ENCODE measurements at places on chromosomes 3 and 15.

DNA sequence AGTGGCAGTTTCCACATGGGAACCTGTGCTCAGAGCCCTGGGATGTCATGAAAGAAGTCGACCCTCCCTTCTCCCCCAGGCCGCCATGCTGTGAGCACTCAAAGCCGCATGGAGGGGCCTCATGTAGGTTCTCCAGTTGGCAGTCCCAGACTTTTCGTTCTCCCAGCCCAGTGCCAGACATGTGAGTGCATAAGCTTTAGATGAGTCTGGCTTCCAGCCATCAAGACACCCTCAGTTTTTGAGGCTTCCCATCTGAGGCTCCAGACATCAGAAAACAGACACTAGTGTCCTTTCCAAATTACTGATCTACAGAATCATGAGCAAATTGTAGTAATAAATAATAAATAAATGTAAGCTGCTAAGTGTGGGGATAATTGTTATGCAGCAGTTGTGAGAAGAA lies 136.5 kb upstream of the AGBL1 start:
- no peak for DNase-seq

GRCh38 chr15:59371458-59372351 lies 966 bp downstream of the MYO1E start:
- peak; percentile 53 for DNase-seq

DNA sequence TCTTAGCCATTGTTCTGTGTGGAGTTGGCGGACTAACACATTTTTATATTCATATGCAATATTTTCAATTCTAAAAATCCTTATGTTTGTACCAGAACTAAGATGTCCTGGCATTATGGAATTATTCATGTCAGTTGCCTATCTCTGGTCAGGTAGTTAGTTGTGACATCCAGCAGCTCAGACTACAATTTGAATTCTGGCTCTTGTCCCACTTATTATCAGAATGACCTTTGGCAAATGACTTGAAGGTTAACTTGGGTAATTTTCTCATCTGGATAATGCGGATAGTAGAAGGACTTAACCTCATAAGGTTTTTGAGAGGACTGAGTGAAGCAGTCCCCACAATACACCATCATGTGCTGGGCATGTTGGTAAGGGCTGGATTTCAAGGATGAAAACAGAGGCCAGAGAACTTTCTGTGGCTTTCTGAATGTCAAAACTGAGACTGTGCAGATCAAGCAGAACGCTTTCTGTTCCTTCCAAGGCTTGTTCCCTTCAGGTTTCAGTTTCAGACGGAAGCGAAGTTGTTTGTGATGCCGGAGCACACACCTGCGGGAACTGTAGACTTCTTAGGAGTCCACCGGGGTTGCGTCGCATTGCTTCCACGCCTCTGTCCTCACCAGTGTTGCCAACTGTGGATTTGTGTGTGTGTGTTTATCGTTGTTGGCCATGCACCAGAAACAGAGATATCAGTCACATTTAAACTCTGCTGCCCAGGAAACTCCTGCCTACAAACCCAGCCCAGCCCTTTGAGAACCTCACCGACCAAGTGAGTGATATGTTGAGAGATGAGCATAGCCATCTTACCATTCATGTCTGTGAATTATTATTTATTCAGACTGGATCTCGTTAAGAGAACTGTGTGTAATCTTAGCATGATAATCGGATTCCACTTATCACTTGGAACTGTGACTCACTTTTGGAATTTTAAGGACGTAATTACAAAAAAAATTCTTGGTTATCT lies 76.0 kb downstream of the PTPRG start:
- DNase-seq = peak; percentile 83

DNA sequence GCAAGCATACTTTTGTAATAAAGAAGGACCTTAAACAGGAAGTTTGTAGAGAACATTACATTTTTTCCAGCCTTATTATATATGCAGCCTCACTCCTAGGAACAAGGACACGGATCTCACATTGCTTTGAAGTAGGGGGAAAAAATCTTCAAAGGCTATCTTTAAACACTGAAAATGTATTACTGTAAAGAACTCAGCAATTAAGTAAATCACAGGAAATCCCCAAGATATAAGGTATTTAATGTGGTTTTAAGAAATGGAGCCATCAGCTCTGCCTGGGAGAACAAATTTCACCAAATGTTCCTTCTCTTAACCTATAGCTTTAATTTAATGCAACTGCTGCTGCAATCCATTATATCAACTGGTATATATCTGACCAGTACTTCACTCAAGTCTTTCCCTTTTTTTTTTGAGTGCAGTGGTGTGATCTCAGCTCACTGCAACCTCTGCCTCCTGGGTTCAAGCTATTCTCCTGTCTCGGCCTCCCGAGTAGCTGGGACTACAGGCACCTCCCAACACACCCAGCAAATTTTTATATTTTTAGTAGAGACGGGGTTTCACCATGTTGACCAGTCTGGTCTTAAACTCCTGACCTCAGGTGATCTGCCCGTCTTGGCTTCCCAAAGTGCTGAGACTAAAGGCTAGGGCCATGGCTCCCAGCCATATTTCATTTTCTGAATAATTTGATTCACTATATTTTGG lies 2.8 kb downstream of the BTLA start:
- no peak for DNase-seq

GRCh38 chr3:56923526-56924224 lies 121.9 kb upstream of the ARHGEF3 start:
- DNase-seq = no peak

DNA sequence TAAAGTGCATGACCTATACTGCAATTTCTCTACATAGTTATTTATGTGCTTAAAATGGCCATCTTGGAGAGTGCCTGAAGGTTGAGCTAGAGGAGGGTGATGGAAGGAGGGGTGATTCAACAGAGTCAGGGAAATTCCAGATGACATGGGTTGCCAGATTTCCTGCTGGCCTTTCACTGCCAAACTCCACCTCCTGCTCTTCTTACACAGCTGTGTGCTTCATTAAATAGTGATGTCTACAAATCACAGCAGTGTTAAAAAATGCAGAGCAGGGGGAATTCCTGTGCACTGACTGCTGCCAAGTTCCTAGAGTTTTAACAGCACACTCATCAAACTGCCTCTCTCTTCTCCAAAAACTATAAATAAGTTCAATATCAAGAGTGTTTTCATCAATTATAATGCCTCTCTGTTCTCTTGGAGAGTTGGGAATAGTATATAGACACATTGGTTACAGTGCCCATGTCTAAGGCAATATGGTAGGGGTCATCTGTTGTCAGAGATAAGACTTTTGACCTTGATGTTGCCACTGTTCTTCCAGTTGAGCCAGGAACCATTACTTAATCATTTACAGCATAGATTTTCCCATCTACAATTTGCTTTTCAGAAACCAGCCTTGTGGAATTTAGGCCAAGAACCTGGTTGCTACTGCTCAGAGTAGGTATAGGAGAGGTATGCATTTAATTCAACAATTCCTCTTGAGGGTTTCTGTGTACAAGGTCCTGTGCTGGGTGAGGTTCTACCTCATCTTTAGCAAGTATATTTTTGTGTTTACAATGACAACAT lies 79.6 kb downstream of the TP63 start:
- DNase-seq = peak; percentile 57

DNA sequence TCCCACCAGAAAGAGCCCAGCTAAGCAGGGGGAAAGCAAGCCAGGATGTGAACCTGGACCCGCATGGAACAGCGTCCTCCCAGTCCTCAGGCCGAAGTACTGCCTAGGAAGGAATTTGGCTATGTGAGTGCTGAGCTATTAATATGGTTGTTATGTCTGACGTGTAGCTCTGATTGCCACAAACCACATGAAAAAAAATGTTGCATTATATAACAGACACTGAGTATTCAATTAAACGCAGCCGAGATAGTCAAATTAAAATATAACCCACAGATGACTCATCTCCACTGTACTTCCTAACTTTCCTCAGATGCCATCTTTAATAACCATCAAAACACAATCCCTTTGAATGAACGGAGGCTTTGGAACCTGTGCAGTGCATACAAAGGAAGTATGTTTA lies 111.1 kb downstream of the GABRB3 start:
- no peak for DNase-seq

DNA sequence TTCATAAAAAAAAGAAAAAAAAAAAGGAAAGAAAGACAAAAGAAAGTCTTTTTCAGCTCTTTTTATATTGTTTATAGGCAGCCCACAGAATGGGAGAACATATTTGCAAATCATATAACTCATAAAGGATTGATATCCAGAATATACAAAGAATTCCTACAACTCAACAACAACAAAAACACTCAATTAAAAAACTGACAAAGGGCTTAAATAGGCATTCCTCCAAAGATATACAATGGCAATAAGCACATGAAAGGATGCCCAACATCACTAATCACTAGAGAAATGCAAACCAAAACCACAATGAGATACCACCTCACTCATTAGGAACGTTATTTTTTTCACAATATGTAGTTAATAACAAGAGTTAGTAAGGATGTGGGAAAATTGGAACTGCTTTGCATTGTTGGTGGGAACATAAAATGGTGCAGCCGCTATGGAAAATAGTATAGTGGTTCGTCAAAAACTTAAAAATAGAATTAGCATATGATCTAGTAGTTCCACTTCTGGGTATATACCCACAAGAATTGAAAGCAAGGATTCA lies 54.2 kb upstream of the CMTM8 start:
- no peak for DNase-seq

GRCh38 chr15:62942428-62942827 lies 100.1 kb upstream of the TPM1 start:
- DNase-seq = no peak

DNA sequence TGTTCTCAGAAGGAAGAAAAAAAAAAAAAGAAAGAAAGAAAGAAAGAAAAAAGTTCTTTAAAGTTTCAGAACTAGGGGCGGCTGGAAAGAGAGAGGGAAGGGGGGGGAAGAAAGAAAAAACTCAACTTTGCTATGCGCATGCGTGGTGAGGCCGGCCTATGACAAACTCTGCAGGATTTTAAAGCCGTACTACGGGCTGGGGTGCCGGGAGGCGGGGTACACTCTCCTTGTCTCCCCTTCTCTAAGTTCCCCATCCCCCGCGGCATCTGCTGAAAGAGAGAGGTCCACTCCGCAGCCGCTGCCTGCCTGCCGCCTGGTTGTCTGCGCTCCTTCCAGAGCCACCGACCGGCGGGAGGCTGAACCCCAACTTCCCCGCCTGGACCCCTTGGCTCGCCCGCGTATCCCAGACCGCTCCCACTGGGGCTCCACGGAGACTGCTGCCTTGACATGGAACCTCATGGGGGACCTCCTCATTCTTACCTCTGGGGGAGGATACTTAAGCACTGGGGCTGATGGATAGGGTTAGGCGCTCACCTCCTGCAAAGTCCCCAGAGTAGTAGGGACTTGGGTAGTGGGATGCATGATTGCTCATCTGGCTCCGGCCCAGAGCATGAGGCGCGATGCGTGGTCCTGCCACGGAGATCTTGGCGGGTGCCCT lies 1.4 kb upstream of the WNT5A start:
- peak; percentile 52 for DNase-seq

- no peak for DNase-seq
These were observed 256.0 kb downstream of the ULK4 start for GRCh38 chr3:41705893-41706292.

DNA sequence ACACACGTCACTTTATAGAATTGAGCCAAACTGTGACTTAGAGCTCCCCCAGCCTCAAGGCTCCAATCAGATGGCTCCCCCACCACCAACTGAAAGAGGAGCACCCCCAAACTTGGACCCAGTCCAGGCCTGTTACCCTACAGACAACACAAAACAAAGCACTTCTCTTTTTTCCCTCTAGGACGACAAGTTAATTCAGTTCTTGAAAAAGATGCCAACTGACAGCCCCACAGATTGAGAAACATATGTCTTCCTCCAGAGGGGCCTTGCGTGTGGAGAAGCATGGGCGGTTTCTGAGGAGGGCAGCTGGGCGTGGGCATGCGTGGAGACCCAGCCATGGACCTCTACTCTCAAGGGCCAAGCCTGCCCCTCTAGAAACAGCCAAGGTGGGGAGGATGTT lies 229.5 kb downstream of the SHQ1 start:
- no peak for DNase-seq

DNA sequence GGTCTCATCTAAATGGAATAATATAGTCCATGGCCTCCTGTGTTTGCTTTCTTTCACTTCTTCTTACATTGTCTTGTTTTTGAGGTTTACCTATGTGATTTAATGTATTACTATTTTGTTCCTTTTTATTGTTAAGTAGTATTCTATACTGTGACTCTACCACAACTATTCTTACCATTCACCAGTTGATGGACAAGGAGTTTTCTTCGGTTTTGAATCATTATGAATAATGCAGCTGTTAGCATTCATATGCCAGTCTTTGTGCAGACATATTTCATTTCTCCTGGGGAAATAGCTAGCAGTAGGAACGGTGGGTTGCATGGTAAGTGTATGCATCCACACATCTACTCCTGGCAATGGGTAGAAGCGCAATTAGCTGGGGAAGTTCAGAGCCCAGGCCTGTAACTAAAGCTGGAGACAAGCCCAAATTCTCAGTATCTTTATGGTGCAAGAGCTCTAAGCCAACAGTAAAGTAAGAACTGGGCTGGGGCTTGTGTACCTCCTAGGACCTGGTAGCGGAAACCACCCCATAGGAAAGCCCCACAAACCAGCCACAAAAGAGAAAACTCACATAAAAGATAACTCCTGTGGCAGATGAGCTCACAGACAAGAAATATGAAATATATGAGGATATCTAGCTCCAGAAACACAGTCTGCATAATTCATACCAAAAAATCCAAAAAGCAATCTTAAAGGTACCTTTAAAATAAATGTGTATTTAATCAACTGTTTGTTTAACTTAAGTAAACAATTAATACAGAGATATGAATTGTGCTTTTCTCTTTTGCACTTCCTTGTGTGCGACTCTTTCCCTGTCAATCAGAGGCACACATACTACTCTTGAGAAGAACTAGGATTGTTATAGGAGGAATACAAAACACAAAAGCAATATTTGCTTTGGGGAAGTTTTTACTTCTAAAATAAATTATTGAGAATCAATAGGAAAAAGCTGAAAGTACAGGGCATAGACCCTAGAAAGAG lies 2.7 kb upstream of the CSTA start:
- peak; percentile 25 for DNase-seq

DNA sequence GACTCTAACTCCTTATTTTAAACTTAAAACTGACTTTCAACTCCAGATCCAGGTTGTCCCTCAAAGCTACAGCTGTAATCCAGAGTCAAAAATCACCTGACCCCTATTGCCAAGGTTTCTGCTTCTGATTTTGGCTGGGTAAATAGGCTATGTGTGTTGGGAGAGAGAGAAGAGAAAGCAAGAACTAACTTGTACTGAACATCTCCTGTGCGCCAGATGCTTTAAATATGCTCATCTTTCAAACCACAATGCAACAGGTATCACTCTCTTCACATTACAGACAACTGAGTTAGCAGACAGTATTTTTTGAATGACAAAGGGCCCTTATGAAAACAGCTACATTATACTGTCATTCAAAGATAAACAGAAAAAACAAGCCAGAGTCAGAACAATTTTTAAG lies 7.0 kb downstream of the WWTR1 start:
- DNase-seq = no peak

GRCh38 chr3:62562017-62562416 lies 188.7 kb upstream of the FEZF2 start:
- no peak for DNase-seq

- no peak for DNase-seq
These were observed 89.1 kb upstream of the SLC2A2 start for GRCh38 chr3:171115667-171116066.

GRCh38 chr15:66128116-66128680 lies 125.4 kb downstream of the MEGF11 start:
- DNase-seq = no peak

GRCh38 chr15:41858756-41859155 lies 20.1 kb downstream of the PLA2G4B start:
- DNase-seq = no peak
